Activated naive CD4-positive, alpha-beta T cell treated with Interleukin-2 at 50 U/mL for 16 hours (primary cell): ENCODE measurements at places on chromosomes 5 and 9.
A peak's percentile ranks its signal among the peaks of the same experiment; 100 is the strongest.

DNA sequence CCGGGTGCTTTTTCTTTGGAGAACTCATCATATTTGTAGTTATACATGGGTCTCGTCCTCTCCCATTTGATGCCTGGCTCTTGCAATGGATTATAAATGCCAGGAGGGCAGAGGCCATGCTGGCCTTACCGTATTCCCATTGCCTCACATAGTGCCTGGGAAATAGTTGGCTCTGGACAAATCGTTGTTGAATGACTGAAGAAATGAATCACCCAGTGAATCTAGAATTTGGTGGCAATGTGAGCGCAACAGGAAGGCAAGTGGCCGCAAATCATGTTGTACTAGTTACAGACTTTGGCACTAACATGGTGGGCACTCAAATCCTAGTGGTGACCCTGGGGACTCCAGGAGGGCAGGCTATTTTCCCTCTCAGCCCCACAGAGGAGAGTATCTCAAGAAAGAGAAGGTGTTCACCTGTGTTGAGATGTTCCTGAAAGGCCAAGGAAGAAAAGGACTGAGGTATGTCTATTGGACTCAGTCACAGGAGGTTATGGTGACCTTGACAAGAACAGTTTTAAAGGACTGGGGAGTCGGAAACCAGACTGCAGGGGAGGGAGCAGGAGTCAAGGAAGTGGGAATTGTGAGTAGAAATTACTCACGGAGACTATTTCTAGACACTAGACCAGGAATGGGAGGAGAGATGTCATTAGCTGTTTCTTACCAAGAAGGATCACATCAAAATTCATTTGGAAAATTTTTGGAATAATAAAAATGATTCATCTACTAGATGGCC is 61.7 kb upstream of the COL15A1 start:
- no peak for DNase-seq

DNA sequence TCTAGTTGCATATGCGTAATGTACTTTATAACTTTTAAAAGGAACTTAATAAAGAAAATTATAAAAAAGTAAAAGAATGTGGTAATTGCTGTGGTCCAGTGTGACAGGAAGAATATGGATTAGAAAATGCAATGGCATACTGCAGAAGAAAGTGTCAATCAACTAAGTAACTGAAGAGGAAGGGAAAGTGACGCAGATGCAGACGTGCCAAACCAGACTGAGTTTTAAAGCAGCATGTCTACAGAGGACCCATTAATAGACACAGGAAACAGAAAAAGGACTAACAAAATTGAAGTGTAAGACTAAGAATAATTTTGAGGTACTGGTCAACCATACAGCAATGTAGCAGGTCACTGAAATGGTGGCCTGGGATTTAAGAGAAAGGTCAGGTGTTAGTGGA is 73.3 kb downstream of the DPYSL3 start:
- no peak for DNase-seq

DNA sequence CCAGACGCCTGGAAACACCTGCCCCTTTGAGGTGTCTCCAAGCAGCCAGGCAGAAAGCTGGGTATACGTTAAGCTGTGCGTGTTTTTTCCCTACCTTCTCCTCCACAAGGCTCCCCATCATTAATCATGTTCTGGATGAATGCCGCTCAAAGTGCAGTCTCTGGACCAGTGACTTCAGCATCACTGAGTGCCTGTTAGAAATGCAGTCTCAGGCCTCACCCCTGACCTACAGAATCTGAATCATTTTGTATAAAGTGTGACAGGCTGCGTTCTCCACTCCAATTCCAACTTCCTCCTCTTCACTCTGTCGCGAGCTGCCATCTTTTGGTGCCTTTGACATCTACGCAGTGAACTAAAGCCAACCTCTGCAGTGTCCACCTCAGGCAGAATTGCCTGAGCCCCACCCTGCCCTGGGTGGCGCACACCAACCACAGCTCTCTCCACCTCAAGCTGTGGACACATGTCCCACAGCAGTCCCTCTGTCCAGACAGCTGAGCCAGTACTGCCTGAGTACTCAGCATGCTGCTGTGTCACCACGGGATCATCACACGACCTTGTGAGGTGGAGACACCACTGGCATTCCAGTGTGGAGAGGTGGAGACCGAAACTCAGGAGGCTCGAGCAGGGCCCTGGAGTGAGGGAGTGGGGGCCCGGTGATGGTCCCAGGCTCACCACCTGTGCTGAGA is 14.2 kb downstream of the PTPN3 start:
- DNase-seq: no peak

GRCh38 chr9:132646726-132647125 is 23.1 kb downstream of the DDX31 start:
- no peak for DNase-seq

DNA sequence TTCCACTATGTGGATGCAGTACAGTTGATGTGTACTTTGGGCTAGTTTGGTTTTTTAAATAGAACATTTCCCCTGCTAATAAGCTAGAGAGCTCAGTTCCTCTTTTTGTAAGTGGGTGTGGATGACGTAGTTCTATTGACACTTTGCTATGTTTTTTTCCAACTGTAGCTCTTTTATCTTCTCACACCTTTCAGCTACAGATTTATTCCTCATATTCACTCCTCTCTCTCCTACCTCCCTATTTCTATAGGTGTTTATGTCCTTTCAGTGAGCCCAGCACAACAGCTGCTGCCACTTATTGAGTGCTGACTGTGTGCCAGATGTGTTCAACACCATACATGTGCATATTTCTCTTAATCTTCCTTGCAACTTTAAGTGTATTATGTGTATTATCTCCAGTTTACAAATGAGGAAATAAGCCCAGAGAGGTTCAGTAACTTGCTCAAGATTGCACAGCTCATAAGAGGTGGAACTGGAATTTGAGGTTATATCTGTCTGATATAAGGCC is 215.7 kb downstream of the SEMA6A start:
- DNase-seq: no peak

DNA sequence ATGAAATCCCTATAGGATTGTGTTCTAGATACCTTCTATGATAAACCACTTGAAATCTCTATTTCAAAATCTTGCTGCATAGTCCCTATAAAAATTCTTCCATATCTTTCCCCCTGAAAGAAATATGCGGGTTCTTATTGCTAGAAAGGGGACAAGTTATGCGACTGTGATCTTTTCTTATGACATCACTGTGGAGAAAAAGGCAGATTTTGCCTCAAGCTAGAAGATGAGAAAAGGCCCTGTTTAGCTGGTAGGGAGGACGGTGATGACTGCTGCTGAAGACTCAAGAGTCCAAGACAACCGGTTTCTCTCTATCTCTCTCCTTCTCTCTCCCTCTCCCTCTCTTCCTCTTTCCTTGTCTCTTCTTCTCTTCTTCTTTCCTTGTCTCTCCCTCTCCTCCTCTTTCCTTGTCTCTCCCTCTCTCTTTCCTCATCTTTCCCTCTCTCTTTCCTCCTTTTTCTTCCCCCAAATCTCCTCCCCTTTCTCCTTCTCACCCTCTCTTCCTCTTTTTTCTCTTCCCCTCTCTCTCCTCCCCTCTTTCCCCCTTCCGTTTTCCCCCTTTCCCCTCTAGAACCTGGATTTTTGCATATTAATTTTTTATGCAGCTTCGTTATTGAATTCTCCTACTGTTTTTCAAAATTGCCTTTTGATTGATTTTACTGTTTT is 5.3 kb downstream of the OR2S2 start:
- no peak for DNase-seq

DNA sequence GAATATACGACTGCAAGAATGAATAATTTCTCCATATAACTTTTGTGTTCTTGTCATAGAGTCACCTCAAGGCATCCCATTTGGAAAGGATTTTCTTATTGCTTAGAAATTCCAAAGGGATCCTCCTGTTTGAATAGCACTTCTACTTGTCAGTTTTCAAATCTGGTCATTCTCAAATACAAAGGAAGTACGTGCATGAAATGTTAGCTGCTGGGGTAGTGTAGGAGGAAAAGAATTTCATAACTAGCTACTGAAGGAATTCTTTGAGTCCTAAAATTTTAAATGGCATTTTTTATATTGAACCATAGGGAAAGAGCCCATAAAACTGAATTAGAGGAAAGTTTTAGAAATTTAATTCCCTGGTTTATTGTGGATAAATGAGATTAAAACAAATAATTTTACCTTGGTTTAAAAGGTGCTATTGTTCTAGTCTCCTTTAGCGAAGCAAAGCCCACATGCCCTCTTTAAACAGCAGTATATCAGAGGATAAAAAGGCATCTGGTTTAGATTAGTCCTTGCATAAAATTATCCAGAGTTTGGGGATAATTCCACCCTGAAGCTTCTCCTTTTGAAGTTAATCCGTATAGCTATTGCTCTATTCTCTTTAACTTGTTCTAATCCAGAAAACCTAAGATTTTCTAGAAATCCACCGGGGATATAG is 2.0 kb upstream of the MPDZ start:
- no peak for DNase-seq

DNA sequence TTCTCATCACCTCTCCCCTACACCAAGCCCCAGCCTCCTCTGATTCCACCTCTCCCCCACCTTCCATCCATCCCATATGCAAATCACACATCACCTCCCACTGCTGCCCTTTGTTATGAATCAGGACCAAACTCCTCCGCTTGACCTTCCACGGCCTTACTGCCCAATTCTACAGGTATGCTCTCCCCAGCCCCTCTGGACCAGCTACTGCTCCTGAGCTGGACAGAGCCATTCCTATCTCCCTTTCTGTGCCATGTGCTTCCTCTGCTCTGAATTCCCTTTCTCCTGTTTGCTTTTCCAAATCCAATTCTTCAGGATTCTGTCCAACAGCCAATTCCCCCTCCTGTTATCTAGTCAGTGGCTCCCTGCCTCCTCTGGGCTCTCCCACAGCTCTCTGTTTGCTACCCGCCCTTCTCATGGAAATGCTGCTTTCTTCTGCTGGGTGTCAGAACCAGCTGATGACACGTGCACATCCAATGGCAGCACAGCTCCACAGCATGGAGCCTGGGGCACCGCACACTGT is 8.3 kb downstream of the FABP6 start:
- no peak for DNase-seq

DNA sequence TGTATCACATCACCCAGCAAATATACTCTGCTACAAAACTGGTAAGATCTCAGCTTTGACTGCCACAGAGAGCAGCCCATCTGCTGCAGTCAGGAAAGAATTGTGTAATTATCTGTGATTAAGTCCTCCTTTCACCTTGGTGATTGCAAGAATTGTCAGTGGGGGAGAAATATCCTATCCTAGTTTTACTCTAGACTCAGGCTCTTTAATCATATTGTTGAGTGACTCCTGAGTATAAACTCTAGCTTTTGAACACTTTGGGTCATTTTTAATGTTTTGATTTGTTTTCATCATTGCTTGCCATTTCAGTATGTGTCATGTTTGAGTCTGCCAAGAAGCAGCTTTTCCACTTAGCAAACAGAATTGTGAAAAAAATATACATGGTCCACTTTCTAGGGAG is 32.1 kb downstream of the VCAN start:
- DNase-seq: no peak

- DNase-seq: peak; percentile 80
These were observed 17.9 kb upstream of the EGFL7 start for GRCh38 chr9:136644593-136645351.

DNA sequence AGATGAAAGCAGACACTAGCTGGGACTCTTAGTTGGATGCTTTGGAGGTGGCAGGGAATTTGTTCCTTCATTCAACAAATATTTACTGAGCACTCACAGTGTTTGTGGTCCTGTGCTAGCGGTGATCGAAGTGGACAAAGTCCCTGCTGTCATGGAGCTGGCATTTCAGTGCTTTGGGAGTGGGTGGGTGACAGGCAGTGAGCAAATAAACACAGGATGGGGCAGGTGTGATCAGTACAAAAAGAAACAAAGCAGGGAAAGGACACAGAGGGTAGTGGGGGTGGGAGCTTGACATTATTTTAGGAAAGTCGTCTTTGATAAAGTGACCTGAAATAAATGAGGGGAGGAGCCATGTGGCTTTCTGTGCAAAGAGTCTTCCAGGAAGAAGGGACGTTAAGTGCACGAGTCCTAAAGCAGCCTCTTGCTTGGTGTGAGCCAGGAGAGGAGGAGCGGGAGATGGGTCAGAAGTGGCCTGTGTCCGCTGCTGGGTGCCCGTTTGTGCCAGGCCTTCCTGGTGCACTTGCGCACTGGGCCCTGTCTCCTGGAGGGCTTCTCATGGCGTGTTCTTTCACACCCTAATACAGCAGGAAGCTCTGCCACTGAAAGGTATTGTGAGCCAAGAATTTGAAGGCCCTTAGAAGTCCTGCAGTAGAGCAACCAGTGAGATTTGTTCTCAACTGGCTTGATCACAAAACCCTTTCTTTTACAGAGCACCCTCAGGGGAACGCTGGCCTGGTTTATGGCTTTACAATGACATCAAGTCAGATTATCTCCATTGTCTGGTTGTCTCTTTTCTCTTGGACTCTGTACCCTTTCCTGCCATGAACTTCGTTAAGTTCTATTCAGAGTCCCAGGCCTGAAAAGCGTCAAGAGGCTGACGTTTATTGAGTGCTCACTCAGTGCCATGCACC is 14.8 kb downstream of the NDST1 start:
- DNase-seq: no peak

- no peak for DNase-seq
These were observed 209.4 kb upstream of the TRIM32 start for GRCh38 chr9:116477584-116478141.

DNA sequence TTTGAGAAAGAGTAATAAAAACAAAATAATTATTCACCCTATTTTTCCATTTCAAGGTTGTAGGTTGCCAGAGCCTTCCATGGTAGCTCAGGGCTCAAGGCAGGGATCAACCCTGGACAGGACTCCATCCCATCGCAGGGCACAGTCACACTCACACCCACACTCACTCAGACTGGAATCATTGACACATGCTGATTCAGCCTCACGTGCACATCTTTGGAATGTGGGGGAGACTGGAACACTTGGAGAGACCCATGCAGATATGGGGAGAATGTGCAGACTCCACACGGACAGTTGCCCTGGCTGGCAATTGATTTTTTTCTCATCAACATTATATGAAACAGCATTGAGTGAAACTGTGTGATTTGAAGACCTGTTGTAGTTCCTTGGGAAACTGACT is 234.1 kb downstream of the ADGRV1 start:
- no peak for DNase-seq

- DNase-seq: no peak
These were observed 180.6 kb downstream of the DEPDC1B start for GRCh38 chr5:60519372-60519771.

DNA sequence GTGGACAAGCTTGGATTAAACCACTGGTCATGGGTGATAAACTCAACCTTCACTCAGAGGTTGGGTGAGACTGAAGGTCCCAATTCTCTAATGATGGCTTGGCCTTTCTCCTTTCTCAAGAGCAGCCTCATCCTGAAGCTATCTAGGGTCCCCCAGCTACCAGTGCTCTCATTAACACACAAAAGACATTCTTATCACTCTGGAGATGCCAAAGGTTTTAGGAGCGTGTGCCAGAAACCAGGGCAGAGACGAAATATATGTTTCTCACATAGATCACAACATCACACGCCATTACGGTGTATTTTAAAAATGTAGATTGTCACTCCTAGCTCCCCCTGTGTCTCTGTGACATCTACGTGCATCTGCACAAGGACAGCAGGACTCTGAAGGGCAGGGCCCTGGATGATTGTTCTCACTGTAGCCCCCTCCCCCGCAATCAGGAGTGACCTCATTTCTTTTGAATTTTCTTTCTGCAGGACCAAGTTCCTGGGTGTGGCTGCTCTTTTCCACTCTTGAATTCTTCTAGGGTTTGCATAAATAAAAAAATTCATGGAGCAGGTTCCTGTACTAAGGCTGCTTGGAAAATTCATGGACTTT is 311.3 kb downstream of the GADD45G start:
- DNase-seq: no peak

GRCh38 chr5:146624179-146624578 is 108.2 kb upstream of the GPR151 start:
- no peak for DNase-seq

- no peak for DNase-seq
These were observed 3.0 kb upstream of the ZBTB34 start for GRCh38 chr9:126857261-126857960.

GRCh38 chr9:132187121-132187620 is 25.3 kb downstream of the NTNG2 start:
- no peak for DNase-seq
